Kidney tubule cell (primary cell): ENCODE measurements at places on chromosomes 3 and 15.

DNA sequence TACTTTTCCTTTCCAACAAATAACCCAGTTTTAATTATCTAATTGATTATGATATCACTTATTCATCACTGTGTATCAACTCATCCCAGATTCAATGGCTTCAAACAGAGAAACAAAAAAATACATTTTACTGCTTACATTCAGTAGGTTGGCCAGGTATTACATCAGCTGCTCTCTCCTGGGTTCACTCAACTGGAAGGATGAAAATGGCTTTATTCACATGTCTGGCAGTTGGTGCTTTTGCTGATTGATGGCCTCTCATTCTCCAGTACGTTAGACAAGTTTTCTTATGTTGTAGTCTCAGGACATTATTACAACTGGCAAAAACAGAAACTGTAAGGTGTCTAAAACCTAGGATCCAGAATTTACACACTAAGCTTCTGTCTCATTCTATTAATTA is 811.0 kb upstream of the ALCAM start:
- DNase-seq: no peak

GRCh38 chr3:12750223-12750622 is 8.8 kb downstream of the TMEM40 start:
- DNase-seq: peak; percentile 94

DNA sequence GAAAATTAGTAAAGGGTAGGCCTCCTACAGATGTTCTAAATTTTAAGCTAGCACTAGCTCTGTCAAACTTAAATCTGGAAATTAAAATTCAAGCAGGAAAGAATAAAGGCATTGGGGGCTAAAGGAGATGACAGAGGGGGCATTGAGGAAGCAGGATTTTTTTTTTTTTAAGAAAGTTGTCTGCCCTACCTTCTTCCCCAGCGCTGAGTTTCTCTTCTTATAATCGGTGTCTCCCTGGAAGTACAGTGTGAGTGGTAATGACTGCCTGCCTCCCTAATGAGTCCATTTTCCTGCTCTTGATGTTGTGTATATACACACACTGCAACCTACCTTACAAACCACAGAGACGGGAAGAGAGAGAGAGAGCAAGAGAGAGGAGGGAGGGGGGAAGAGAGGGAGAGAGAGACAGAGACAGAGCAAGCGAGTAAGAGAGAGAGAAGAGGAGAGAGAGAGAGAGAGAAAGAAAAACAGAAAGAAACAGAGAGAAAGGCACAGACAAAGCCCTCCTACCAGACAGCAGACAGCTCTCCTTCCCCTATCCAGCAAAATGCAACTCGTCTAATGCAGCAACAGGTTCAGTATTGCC is 47.0 kb downstream of the ZBTB20 start:
- DNase-seq: peak; percentile 83

DNA sequence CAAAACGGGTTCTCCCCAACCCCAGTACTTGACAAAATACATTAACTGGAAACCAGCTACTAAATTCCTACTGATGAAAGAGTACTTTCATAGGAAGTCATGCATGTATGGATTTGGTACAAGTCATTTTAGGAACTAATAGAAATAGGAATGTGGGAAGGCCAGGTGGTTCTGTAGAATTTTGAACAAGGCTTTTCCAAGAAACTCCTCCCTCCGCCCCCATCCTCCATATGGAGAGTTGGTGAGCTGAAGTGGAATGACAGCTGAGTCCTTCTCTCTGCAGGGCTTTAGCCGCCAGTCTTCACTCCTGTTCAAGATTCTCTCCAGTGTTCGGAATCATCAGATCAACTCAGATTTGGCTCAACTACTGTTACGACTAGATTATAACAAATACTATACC is 33.2 kb downstream of the TUBGCP4 start:
- DNase-seq: no peak

- DNase-seq: no peak
Measured at GRCh38 chr15:42404461-42405235, 45.3 kb downstream of the CAPN3 start.

DNA sequence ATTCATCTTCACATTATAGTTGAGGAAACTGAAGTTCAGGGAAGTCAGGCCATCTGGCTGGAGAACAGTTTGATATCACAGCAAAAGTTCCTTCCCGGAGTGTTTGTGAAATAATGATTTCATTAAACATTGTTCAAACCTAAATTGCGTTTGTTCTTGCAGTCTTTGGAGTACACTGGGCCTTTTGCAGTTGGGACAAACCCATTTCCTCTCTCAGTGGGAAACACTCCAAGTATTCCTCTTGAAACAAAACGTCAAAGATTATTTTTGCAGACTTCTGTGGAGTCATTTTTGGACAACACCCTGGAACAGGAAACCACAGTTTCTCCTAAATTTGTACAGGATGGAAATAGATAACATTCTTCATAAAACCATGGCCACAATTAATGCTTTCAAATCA is 287.5 kb downstream of the PTPRG start:
- DNase-seq: no peak

GRCh38 chr3:190486533-190486864 is 27.4 kb upstream of the IL1RAP start:
- no peak for DNase-seq

- no peak for DNase-seq
Measured at GRCh38 chr3:23356923-23357322, 153.8 kb downstream of the UBE2E2 start.

DNA sequence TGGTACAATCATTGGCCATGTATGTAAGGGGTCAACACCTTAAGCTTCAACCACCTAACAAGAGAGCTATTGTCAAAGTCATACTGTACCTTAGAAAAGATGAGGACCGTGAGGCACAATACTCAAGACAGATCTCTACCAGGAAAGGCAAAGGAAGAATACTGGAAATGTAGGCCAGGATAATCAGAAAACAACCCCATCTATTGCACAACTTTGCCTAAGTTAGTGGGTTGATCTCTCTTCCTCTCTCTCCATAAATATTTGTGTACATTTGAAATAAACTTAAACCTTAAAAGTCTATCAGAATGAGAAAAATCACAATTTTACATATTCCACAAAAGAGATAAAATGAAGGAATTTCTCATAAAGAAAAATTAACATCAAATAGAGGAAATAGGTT is 556.9 kb downstream of the MECOM start:
- no peak for DNase-seq

DNA sequence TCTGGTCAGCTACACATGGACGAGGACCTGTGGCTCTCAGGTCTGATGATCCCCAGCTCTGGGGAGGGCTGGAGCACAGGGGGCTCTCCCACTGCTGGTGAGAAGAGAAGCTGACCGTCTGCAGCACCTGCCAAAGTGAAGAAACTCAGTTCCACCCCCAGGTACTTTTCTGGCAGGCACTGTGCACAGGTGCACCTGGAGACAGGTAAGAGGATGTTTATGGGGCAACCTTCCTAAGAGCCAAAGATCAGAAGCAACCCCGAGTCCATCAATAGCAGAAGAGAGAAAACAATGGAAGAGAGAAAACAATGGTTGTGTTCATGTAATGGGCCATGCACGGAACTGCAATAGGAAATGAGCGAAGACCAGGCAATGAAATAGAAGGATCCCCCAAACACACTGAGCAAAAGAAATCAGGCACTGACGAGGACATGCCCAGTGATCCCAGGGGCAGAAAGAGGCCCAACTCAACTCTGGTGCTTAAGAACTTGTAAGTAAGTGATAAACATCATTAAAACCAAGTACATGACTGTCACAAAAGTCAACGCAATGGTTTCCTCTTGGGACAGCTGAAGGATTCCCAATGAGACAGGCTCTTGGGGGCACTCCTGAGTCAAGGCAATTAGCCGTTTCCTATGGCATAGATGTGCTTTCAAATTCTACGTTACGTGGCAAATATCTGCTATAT is 95.0 kb upstream of the ALDH1A3 start:
- no peak for DNase-seq

GRCh38 chr15:51887887-51888592 is 58.6 kb downstream of the TMOD3 start:
- no peak for DNase-seq
